Endothelial cell of umbilical vein (primary cell): ENCODE measurements at places on chromosomes 13 and 19. TPM values are rescaled to one million over a fixed set of nuclear protein-coding genes. Genes with fewer than 3 reads are reported as not detected.

- no peak for DNase-seq
Observed at GRCh38 chr19:17599780-17600179, 44.3 kb downstream of the COLGALT1 start.

- peak; percentile 77 for DNase-seq
Observed at GRCh38 chr13:112587764-112588489, at the start of gene TUBGCP3. TUBGCP3 (minus strand) TSS chr13:112588153; CDS start chr13:112587980, 173 bp downstream.

DNA sequence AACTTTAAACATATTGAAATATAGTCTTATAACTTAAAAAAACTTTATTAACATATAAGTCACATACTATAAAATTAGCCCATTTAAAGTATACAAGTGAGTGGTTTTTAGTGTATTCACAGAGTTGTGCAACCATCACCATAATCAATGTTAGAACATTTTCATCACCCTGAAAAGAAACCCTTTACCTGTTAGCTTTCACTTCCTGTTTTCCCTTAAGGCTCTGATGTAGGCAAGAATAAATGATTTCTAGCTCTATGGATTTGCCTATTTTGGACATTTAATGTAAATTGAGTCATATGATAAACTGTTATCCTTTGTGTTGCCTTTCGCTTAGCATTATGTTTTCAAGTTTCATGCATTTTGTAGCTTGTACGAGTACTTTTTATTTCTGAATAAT lies 15.6 kb downstream of the ZNF568 start:
- DNase-seq: no peak

DNA sequence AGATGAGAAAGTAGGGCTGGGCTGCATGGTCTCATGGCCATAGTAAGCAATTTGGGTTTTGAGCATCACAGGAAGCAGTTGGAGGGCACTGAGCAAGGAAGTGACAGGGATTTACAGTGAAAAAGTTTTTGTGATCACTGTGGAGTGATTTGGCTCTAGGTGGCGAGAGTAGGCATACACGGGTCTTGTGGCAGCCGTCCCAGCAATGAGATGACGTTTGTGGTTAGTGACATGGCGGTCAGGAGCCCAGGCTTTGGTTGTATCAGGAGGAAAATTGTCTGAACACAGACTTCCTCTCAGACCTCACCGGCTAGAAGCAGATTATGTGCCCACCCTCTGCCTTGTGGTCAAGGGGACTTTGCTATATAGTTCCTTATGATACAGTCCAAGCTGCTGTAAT lies 3.3 kb downstream of the ZNF444 start:
- no peak for DNase-seq

GRCh38 chr13:108597943-108598342 lies 31.5 kb upstream of the MYO16 start:
- DNase-seq: no peak

- DNase-seq: no peak
Observed at GRCh38 chr13:23776698-23777574, 112.3 kb downstream of the MIPEP start.

DNA sequence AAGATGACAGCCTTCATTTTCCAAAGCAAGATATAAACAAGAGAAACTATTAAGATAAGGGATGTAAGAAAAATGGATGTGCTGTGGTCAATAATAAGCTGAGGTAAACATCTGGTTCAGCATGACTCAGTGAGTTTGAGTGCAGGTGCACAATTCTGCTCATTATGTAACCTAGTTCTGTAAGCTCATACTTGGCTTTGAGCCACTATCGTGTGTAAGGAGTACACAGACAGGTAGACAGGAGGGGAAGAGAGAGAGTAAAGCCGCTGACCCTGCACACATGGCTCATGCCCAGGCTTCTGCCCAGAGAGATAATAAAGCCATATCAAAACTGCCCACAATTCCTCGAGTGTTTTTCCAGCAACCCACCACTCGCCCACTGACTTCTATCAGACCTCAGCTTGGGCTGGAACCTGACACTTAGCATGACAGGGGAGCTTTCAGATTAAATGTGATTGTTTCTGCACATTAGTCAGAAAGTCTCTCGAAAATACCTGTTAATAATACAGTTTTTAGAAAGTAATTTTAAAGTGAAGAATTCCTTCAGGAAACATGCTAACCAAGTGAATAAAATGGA lies 51.7 kb downstream of the ZNF91 start:
- no peak for DNase-seq

GRCh38 chr19:1871140-1871597 lies 7.8 kb upstream of the KLF16 start:
- no peak for DNase-seq

- DNase-seq: no peak
Observed at GRCh38 chr13:46796129-46796514, 839 bp downstream of the ESD start.

DNA sequence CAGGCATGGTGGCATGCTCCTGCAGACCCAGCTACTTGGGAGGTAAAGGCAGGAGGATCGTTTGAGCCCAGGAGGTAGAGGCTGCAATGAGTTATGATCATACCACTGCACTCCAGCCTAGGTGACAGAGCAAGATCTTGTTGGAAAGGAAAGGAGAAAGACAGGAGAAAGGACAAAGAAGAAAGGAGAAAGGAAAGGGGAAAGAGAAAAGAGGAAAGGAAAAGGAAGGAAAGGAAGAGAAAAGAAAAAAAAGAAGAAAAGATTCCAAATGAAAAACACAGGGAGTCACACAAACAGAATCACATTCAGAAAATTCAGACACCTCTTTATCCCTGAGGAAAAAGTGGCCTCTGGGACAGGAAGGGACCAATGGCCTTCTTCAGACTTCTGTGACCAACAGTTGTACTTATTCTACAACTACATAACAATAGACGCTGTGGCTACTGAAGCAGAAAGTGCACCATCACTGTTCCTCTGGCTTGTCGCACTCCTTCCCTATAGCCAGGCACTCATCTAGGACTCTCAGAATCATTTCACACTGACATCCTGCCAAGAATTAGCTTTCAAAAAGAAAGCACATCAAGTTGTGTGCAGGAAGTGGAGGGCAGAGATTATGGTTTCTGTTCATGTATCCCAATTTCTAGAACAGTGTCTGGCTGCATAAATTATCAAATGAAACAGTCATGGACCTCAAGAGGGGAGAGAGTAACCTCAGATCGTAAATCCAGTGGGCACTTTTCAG lies 5.9 kb downstream of the MTMR6 start:
- DNase-seq: no peak

GRCh38 chr19:48588670-48589401 lies 17.7 kb upstream of the SPACA4 start:
- DNase-seq: peak; percentile 74

Gene ATXN8OS
- total RNA-seq: not detected in 2 replicates

Gene BST2
- 20.7 and 21.2 TPM in 2 replicates for total RNA-seq
